ENCODE measurements at places on chromosomes 5 and 9.

DNA sequence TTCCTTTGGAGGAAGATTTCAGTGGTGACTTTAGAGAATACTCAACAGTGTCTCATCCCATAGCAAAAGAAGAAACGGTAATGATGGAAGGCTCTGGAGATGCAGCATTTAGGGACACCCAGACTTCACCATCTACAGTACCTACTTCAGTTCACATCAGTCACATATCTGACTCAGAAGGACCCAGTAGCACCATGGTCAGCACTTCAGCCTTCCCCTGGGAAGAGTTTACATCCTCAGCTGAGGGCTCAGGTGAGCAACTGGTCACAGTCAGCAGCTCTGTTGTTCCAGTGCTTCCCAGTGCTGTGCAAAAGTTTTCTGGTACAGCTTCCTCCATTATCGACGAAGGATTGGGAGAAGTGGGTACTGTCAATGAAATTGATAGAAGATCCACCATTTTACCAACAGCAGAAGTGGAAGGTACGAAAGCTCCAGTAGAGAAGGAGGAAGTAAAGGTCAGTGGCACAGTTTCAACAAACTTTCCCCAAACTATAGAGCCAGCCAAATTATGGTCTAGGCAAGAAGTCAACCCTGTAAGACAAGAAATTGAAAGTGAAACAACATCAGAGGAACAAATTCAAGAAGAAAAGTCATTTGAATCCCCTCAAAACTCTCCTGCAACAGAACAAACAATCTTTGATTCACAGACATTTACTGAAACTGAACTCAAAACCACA is 67.4 kb downstream of the VCAN start:
- no peak for DNase-seq

DNA sequence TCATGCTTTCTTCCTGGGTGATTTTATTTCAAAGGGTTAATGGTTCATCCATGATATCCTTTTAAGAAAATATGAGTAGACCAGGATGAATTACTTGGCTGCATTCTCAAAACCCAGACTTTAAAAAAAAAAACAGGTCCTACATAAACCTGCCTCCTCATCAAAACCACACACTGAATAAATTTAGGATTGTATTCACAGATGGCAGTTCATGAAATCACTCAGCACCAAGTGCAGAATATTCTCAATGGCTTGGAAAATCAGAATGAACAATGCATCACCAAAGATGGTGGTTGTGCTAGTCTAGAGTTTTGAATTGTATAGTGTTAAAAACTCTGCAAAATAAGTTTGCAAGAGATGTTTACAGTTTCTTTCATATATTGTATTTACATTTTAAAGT is 145.4 kb upstream of the GRAMD2B start:
- no peak for DNase-seq

DNA sequence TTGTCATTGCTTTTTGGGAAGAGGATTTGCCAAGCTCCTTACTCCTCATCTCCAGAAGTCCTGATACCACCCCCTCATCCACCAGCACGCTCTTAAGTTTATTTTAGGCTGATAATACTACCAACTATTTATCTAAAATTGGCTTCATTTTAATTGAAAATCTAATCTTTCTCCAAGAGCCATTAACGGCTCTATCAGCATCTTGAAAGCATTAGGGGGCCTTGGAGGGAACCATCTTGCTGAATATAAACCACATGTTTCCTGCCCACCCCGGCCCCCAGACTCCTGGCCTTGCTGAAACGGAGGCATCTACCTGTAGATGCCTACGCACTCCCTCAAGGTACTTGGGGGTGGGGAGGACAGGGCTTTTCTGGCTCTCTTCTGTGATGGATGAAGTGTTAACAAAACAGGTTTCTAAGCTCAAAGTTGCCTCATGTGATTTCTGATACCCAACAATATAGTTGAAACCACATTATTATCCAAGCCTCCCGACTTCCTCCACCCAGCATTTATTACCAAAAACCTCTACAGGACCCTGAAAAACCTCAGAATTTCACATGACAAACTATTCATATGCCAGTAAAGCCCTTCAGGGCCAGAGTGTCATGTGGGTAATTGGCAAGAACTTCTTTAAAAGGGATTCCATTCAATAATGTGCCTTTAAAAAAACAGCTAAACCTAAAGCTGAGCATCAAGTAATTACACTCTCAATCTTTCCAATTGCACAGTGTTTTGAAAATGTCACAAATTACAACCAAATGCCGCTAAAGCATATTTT is 96.7 kb downstream of the SAXO1 start:
- DNase-seq = no peak

GRCh38 chr5:123012321-123012720 is 24.2 kb downstream of the PPIC start:
- no peak for DNase-seq

DNA sequence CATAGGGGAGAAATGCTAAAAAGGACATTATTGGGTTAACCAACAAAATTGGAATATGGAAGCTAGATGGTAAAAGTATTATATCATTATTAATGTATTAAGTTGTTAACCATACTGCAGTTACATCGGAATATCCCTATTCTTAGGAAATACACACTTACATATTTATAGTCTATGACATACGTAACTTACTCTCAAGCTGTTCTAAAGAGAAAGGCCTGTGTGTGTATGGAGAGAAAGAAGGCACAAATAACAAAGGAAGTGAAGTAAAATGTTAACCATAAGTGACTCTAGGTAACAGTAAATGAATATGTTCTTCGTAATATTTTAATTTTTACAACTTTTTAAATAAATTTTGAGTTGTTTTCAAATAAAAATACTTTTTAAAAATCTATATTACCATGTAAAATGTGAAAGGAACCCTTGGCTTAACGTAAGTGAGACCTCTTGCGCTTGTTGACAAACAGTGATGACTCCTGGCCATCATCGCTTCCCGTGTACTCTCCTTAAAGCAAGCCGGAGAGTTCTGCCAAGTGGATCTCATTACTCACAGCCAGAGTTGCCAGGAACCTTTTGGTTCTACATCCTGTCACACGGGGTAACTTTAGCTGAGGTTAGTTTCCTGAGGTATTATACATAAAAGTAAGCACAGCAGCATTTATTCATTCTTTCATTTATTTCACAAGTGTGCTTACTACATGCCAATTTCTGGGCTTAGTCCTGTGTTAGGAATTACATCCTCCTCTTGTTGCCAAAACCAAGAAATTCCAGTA is 165.4 kb downstream of the EPB41L4A start:
- no peak for DNase-seq

DNA sequence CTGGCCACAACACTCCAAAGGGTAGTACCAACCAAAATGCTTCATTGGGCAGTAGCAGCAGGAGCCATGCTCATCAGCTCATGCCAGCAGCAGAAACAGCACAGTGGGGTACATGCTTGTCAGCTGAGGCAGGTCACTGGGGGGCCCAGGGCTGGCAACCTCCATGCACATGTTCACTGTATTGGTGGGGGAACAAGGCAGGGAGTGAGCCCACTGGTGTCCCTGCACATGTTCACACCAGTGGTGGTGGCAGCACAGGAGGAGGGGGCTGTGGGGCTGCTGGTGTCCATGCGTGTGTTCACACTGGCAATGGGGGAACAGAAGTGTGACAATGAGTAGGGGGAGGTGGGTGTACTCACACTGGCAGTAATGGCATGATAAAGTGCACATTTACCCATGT is 254.3 kb upstream of the KIF2A start:
- no peak for DNase-seq

GRCh38 chr5:25091921-25092320 is 447.1 kb upstream of the CDH10 start:
- DNase-seq = no peak

- peak; percentile 70 for DNase-seq
These were observed 28.4 kb upstream of the LRRC19 start for GRCh38 chr9:27033815-27034403.

All from neural crest cell (in vitro differentiated cells).